ENCODE measurements at places on chromosomes 6 and 20.

GRCh38 chr6:115001731-115002350 is 659.0 kb upstream of the HS3ST5 start:
- no peak for DNase-seq

DNA sequence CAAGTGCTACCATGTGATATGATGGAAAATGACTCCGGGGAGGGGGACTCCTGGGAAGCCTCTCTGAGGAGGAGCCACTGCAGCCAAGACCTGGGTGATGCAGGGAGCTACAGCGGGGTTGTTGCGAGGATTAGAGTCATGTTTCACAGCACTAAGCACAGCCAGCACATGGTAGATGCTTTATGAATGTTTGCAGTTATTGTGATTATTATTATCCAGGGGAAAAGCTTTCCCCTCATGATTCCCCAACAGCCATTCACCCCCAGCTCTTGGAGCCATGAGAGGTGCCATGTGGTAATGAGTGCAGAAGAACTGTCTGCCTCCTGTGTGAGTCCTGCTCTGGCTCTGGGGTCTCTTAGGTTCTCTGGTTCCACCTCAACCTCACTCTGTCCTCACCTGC is 39.9 kb downstream of the RSPO4 start:
- no peak for DNase-seq

GRCh38 chr6:100726666-100727065 is 154.5 kb downstream of the ASCC3 start:
- no peak for DNase-seq

DNA sequence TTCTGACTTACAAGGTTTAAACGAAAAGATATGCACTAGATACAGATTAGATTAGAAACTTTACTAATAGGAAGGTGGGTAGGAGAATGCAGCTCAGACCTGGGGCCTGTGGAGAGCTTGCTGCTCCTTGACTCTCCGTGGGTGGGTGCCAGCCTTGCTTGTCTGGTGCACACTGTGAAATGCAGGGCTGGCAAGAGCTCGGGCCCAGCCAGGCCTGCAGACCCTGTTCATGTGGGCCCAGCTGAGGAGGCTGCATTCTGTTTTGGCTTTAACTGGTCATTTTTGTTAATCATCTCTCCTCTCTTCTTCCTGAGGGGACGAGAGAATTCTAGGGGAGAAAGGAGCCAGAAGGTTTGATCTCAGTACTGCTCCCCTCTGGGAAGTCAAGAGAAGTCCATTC is 325.4 kb downstream of the QKI start:
- DNase-seq, result no peak

GRCh38 chr6:150687508-150687907 is 87.8 kb downstream of the PLEKHG1 start:
- DNase-seq, result no peak

GRCh38 chr6:45415315-45415714 is 37.6 kb upstream of the SUPT3H start:
- DNase-seq, result no peak

- no peak for DNase-seq
Measured at GRCh38 chr20:7926767-7927166, 13.5 kb downstream of the HAO1 start.

DNA sequence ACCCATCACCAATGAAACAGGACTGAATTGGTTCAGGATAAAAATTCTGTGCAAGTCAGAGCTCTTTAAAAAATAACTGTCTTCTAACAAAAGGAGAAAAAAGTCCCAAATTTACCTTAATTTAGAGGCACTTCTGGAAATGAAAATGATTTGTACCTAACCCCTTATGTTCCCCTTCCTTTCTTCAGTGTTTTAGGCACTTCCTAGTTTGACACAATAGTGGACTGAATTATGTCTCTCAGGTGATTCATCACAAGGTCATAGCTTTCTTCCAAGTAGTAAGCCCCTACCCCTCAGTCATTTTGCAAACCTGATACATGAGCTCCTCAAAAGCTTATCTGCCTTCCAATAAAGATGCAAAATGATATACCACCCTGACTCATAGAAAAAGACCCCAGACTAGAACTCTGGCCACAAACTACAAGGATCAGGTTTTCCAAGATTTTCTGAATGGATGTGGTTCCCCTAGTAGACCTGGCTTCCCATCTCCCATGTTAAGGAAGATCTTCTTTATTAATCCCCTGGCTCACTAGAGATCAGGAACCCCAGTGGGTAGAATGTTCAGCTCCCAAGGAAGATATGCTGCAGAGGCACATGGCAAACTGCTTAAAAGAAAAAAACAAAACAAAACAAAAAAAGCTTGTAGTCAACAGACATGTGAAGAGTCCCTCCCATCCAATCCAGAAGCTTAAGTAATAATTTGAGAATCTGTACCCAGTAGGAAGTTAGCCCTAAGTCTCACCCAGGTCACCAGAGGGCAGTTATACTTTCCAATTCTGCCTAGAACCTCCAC is 3.6 kb downstream of the PPP1R10 start:
- no peak for DNase-seq

DNA sequence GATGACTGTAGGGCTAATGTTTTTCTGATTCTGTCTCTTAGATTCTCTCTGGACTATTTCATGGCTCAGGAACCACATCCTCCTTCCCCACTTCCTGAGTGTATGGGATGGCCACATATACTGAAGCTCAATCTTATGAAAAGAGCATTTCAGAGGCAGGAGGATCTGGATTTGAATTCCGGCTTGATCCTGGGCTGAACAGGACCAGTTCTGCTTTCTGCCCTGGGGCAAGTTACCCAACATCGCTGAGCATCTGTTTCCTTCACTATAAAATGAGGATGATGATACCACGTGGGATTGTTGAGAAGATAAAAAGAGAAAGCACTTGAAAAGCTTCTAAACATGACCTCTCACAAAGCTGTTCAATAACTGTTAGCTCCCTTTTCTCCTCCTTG is 168.4 kb upstream of the TNFAIP3 start:
- DNase-seq, result no peak

DNA sequence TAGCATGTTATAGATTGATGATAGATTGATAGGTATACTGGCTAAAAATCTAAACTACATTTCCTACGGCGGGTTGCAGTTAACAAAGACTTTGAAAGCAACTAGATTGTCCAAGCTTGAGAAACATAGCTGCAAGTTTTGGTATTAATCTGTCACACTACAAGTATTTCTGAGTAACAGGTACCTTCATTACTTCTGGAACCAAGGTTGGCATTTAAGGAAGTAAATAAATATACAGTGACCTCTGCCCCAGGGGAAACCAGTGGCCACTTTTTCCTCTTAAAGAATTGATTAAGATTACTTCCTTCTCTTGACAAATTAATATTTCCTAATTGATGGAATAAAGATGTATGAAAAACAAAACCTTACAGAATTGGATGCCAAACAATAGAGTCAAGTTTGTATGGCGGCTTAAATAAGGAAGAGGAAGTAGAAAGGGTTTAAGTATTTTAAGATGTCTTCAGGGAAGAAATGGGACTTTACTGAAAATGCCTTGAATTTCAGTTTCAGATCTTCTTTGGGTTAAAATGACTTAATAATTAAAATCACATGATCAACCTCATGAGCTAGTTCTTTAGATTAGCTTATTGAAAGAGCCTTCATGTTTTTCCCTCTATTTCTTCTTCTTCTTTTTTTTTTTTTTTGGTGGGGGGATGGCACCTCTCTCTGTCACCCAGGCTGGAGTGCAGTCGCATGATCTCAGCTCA is 132.8 kb downstream of the DOK5 start:
- no peak for DNase-seq

DNA sequence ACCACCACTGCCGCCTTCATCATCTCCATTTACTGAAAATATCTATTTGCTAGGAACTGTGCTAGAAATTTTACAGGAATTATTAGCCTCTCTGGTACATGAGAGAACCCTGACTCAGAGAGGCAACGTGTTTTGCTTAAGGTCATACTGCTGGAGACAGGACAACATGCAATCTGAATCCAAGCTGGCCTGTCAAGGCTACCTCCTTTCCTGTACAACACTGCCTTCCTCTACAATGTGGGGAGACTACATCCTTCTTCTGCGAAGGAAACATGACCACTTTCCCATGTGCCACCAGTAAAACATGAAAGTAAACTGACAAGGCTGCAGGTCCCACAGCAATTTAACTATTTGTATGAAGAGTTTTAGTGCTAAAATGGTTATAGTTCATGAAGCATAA is 200.9 kb downstream of the BACH2 start:
- no peak for DNase-seq

- DNase-seq, result no peak
Measured at GRCh38 chr6:111114482-111114881, 27.2 kb downstream of the SLC16A10 start.

DNA sequence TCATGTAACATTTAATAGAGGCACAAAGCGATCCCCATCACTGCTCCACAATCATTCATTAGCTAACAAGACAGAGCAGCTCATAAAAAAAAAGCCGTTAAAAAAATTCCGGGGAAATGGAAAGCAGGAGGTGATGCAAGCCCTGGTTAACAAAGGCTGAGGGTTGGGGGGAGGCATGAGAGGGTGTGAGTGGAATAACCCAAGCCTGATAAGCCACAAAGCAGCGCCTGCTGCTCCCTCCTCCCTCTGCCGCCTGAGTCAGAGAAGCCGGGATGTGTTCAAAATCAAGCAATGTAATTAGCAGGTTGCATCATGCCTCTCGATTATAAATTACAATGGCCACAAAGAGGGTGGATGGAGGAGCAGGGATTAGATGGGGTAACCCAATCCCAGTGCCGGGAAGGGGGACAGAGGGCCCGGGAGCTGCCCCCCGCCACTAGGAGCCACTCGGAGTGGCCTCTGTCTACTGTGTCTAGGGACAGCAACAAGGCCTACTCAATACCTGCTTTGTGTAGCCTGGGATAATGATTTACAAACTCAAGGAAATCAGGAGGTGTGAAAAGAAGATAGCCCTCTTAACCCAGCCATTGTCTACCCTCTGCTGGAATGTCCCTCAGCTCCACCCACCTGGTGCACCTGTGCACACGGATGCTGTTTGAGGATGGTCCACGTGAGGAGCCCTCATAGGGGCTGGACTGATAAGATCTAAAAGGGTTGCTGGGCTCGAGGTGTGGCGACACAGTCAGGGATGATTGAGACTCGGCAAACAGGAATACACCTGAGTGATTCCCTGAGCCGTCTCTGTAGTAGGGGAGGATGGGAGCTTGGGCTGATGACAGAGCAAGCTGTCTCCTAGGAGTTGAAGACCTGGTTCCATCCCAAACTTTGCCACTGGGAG is 156.9 kb downstream of the VEGFA start:
- no peak for DNase-seq

DNA sequence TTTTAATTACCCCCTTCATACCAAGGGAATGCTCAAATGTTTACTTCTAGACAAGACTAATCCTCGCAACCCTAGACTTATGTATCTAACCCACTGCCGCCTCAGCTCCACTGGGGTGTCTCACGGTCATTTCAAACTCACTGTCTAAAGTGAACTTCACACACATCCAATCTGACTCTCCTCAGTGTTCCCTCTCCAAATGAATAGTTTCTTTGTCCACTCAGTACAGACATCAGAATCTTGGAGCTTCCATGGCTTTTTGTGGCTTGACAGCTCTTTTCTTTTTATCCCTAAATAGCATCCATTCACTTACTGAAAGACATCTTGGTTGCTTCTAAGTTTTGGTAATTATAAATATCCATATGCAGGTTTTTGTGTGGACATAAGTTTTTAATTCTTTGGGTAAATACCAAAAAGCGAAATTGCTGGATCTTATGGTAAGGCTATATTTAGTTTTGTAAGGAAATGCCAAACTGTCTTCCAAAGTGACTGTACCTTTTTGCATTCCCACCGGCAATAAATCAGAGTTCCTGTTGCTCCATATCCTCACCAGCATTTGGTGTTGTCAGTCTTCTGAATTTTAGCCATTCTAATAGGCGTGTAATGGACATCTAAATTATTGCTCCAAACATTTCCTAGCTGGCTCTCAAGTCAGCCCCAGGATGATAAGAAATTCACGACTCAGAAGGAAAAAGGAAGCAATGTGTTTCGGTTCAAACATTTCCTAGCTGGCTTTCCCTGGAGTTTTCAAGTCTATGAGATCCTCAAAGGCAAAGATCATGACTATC is 73.1 kb downstream of the DNAAF9 start:
- no peak for DNase-seq

GRCh38 chr6:46584586-46584985 is 68.0 kb downstream of the CYP39A1 start:
- no peak for DNase-seq

DNA sequence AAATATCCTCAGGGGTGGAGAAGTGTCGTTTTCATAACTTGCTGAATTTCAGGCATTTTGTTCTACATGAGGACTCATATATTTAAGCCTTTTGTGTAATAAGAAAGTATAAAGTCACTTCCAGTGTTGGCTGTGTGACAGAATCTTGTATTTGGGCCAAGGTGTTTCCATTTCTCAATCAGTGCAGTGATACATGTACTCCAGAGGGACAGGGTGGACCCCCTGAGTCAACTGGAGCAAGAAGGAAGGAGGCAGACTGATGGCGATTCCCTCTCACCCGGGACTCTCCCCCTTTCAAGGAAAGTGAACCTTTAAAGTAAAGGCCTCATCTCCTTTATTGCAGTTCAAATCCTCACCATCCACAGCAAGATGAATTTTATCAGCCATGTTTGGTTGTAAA is 20.3 kb upstream of the MAPK13 start:
- DNase-seq, result no peak

GRCh38 chr6:21965016-21965415 is 331.8 kb downstream of the PRL start:
- no peak for DNase-seq

GRCh38 chr20:62320581-62321354 is 18.0 kb downstream of the ADRM1 start:
- no peak for DNase-seq

GRCh38 chr20:57076152-57076652 is 190.2 kb downstream of the BMP7 start:
- DNase-seq, result no peak

DNA sequence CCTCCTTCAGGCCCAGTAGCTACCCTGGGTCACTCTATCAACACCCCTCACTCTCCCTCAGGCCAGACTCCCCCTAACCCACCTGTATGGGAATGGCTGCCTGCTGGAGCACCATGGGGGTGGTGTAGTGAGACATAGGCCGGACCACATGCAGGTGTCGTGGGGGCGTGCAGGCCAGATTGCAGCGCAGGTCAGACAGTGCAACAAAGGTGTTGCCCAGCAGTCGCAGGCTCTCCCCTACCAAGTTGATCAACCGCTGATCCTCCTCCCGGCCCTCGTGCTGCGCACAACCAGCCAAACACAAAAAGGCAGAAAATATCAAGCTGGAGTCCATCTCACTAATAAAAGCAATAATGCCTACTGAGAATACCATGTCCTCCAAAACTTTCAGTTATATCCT is 7.1 kb downstream of the BAG6 start:
- no peak for DNase-seq

- DNase-seq, result no peak
Measured at GRCh38 chr6:53998303-53998702, 112.9 kb upstream of the MLIP start.

DNA sequence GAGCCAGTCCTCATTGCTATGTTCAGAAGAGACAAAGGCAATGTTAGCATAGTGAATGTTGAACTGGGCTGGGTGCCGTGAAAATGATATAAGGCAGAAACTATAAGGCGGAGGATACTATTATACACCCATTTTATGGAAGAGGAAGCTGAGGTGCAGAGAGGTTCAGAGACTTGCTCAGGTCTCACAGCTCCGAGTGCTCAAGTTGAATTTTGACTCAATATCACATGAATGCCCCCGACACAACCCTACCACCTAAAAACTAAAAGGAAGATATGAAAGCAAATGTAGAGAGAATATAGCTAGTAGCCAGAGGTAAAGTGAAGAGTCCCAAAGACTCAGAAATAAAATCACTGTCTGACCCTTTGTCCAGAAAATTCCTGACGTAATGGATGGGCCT is 56.7 kb downstream of the PPP1R16B start:
- no peak for DNase-seq

- no peak for DNase-seq
Measured at GRCh38 chr6:157271441-157271840, 51.9 kb downstream of the TMEM242 start.

Data from H1 (cell line).